D721Med (cell line): ENCODE measurements at places on chromosomes 7 and 10.

DNA sequence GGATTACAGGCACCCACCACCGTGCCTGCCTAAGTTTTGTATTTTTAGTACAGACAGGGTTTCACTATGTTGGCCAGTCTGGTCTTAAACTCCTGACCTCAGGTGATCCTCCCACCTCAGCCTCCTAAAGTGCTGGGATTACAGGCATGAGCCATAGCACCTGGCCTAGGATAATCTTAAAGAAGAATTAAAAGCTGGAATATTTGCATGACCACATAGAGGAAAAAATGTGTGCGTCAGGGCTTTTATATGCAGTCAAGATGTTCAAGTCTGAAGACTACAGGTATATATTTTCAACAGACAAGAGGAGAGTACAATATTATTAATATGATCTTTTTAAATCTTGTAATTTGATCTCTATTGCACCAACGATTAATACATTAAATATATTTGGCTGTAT lies 39.5 kb downstream of the GNG11 start:
- DNase-seq, result no peak

DNA sequence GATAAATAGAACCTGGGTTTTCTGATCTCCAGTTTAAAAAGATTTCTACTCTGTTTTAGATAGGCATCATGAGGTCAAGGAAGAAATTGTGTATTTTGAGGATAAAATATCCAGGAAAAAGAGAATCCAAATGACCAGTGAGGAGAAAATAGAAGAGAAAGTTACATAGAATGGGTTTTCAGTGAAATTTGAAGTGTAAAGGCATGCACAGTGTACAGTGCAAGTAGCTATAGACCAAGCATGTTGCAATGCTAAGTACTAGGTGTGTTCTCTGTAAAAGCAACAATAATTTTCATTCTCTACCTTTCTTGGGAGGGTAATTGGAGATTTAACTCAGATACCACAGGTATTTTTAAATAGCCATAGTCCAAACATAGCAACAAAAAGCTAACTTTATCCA lies 22.6 kb downstream of the CDK1 start:
- no peak for DNase-seq

DNA sequence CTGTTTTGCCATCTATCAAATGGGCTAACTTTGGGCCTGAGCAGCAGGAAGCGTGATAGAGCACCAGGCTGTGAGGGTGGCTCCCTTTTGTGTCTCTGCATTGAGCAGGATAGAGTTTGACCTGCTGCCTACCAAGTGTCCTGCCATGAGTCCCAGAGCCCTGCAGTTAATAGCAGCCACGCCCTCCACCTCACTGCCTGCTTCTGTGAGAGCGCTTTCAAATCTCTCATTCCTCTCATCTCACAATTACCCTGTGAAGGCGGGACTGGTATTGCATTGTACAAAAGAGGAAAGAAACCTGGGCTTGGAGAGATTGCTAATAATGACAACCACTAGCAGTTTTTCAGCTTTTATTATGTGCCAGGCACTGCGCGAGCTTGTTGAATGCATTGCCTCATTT lies 39.9 kb downstream of the UNC5B start:
- DNase-seq, result no peak

GRCh38 chr10:9331583-9332008 lies 1277.1 kb downstream of the GATA3 start:
- DNase-seq, result peak; percentile 33

DNA sequence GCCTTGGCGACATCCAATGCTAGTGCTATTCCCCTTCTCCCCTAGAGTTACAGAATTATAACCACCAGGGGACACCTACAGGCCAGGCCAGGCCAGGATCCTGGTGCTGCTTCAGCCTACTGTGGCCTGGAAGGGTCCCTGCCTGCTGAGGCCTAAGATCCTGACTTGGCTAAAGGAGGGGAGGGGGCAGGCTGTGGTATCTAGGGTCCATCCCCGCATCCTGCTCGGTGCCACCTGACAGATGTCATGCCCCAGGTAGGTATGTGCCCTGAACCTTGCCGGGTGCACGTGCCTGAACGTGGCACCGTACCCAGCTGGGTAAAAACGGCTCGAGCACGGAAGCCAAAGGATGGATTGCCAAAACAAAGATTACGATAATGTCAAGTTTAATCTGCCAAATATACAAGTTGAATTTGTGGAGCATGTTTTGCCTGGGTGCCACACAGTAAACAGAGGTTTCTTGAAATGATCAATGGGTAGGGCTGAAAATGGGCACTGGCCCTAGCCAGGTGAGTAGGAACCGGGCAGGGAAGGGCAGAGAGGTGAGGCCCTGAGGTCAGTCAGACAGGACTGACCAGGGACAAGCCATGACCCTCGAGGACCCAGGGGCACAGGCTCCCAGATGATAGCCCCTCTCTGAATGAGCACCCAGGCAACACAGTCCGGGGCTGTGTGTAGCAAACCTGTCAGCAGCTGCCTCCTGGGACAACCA lies 12.6 kb downstream of the PDAP1 start:
- DNase-seq, result no peak

GRCh38 chr7:71566376-71566775 lies 434.4 kb downstream of the GALNT17 start:
- DNase-seq, result no peak

DNA sequence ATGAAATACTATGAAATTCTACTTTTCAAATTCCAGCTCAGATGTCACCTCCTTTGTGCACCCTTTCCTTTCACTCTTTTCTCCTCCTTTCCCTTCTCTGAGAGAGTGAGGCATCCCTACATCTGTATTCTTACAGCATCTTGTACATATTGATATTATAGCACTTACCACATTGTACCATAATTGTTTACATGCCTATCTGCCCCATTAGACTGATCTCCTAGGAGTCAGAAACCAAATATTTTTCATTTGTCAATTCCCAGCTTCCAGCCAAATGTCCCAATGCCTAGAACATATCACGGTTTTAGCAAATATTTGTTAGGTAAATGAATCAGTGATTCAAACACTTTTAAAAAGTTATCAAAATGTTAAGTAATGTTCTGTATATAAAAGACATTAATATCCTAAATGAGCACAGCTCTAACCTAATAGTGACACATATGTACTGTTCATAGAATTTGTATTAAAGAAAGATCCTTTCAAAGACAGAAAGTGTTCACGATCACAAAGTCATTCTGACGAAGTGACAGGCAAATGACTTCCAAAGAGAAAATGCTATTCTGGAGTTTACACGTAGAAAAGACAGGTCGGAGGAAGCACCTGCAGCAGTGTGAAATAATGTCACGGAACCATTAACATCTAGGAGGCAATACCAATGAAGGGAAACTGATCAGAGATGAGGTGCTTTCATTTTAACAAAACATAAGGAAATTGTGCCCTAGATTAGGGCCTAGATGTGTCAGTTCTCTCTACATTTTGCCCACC lies 774.2 kb downstream of the MAGI2 start:
- no peak for DNase-seq

GRCh38 chr7:121557034-121557892 lies 161.2 kb upstream of the FAM3C start:
- DNase-seq, result no peak

DNA sequence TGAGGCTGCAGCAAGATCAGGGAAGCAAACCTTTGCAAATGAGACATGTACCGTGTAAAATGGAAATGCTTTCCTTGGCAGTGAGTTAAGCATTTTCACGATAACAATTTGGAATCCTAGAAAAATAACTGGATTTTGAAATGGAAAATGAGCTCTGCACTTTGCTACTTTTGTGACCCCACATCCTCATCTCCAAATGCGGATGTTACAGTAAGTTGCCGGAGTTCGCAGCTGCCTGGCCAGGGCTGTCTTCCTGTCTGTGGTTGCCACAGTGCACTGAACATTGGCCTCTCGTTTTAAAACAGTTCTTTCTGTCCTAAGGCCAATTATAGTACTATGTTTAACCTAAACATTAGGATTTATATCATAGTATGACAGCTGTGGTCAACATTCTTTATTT lies 136.2 kb upstream of the FZD8 start:
- no peak for DNase-seq

GRCh38 chr7:131284702-131285419 lies 42.8 kb upstream of the MKLN1 start:
- no peak for DNase-seq

DNA sequence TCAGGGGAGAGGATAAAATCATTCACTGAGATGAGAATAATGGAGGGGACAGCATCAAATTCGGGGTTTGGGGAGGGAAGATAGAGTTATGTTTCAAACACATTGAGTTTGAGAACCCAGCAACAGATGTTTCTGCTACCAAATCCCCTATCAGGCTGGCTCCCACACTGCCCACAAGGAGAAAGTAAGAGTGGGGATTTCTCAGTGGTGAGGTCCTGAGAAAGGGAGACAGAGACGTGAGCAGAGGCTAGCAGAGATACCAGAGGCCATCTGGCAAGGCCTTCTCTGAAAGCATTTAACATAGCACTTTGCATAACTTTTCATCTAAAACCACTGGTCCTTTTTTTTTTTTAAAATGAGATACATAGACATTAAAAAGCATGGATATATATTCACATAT lies 7.8 kb upstream of the SLF2 start:
- no peak for DNase-seq

DNA sequence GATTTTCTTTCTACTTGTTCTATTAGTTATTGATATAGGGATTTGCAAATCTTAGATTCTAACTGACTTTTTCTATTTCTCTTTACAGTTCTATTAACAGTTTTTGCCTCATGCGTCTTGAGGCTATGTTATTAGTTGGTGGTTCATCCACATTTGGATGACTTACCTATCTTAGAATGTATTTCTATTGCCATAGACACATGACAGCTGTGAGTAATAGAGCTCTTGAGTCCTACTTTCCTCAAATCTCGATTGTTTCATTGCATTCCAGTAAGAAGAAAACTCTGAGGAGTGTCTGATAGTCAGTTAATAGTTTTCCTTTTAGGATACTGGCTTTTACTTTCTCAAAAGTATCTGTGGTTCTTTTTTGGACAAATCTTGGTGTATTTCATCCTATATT lies 241.4 kb upstream of the ZNF32 start:
- no peak for DNase-seq

- DNase-seq, result no peak
Measured at GRCh38 chr10:73054286-73054685, 42.4 kb downstream of the P4HA1 start.

- no peak for DNase-seq
Measured at GRCh38 chr10:132619927-132620326, 82.3 kb downstream of the INPP5A start.

GRCh38 chr10:28620251-28620650 lies 57.1 kb upstream of the BAMBI start:
- DNase-seq, result no peak

DNA sequence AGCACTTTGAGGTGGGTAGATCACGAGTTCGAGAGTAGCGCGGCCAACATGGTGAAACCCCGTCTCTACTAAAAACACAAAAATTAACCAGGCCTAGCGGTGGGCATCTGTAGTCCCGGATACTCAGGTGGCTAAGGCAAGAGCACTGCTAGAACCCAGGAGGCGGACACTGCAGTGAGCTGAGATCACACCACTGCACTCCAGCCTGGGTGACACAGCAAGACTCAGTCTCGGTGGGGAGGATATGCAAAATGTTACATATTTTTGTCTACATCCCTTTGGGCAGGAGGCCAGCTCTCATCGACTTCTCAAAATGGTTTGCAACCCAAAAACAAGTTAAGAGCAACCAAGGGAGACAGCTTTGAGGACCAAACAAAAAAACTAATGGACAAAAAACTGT lies 8.2 kb downstream of the ATE1 start:
- DNase-seq, result no peak

- DNase-seq, result no peak
Measured at GRCh38 chr7:106926892-106927291, 61.8 kb downstream of the PIK3CG start.

- DNase-seq, result no peak
Measured at GRCh38 chr7:108335269-108335918, 120.8 kb downstream of the NRCAM start.

GRCh38 chr10:33334805-33335550 lies 511 bp upstream of the NRP1 start:
- DNase-seq, result peak; percentile 55

- no peak for DNase-seq
Measured at GRCh38 chr10:11667756-11668155, 56.3 kb upstream of the USP6NL start.

GRCh38 chr7:142787034-142787768 lies 16.4 kb downstream of the PRSS2 start:
- DNase-seq, result no peak

- no peak for DNase-seq
Measured at GRCh38 chr10:13291821-13292773, 7.8 kb downstream of the PHYH start.

- no peak for DNase-seq
Measured at GRCh38 chr10:26628395-26628794, 69.1 kb upstream of the PDSS1 start.

GRCh38 chr7:150453181-150453580 lies 2.8 kb downstream of the GIMAP8 start:
- DNase-seq, result no peak

- DNase-seq, result no peak
Measured at GRCh38 chr7:23783115-23783514, 73.1 kb downstream of the STK31 start.

- DNase-seq, result no peak
Measured at GRCh38 chr7:93231259-93231658, 907 bp upstream of the VPS50 start.

GRCh38 chr7:112080978-112081377 lies 125.2 kb downstream of the DOCK4 start:
- no peak for DNase-seq

GRCh38 chr7:135366843-135367508 lies 133.3 kb downstream of the STRA8 start:
- DNase-seq, result no peak

GRCh38 chr10:1548146-1548545 lies 189.2 kb downstream of the ADARB2 start:
- DNase-seq, result no peak

GRCh38 chr10:24390746-24391145 lies 181.8 kb downstream of the KIAA1217 start:
- DNase-seq, result no peak

DNA sequence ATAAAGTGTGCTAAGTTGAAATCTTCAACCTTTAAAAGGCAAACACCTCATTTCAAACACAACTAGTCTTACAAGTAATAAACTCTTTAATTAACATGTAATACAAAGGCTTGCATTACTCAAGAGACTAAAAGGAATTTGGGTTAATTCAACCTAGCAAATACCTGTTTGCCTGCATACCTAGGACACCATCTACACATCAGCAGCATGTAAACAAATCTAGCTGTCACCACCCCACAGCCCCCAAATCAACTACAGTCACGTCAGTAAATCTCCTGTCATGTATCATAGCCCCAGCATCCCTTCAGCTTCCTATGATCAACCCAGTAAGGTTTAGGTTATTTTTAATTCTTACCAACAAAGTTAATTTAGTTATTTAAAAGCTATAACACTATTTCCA lies 33.5 kb downstream of the ZNF800 start:
- DNase-seq, result no peak

- no peak for DNase-seq
Measured at GRCh38 chr7:87116315-87116714, 35.9 kb upstream of the DMTF1 start.
